Activated naive CD4-positive, alpha-beta T cell treated with Interleukin-2 at 50 U/mL for 16 hours (primary cell): ENCODE measurements at places on chromosomes 11 and 22.

GRCh38 chr11:9953994-9954626 is 290.2 kb downstream of the SWAP70 start:
- no peak for DNase-seq

DNA sequence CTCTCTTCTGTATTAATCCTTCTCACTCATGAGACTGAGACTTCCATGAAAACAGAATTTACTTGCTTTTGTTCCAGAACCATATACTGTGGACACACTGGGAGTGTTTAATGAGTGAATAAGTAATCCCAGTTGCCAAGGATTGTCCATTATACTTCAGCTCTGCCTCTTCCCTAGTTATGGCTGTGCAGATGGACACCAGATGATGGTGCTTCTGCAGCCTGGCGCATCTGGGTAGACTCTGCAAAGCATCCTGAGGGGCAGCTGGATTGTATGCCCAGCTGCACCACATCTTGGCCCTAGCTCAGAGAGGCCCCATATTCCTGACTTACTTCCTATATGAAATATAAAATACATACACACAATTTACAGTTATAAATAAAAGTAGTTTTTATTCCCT is 43.5 kb downstream of the DBX1 start:
- DNase-seq, result no peak

DNA sequence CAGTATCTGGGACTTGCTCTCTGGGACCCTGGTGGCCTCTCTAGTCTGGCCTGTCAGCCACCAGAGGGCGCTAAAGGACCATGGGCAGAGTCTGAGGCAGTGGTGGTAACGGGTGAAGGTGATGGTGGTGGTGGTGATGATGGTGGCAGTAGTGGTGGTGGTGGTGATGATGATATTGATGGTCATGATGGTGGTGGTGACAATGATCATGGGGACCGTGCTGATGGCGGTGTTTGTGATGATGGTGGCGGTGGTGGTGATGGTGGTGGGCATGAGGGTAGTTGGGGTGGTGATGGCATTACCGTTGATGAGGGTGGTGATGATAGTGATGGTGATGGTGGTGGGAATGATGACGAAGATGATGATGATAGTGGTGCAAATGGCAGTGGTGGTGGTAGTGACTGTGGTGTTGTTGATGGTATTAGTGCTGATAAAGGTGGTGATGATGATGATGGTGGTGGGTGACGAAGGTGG is 16.0 kb downstream of the TRPM5 start:
- peak; percentile 86 for DNase-seq

GRCh38 chr22:35731321-35731720 is 13.6 kb downstream of the APOL5 start:
- no peak for DNase-seq

DNA sequence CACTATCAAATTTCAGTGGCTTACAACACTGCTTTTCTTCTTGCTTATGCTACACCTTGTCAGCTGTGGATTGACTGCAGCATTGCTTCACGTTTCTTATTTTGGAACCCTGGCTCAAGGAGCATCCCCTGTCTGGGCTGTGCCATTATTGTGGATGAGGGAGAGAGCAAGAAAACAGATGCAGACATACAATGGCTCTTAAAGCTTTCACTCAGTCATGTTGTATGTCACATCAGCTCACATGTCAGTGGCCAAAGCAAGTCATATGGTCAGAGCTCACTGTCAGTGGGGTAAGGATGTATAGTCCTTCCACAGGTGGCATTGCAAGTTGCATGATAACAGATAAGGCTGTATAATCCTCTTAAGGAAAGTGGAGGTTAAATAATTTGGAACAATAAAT is 10.0 kb downstream of the ARHGEF12 start:
- no peak for DNase-seq
